ENCODE measurements at places on chromosomes 7 and 10. TPM values are rescaled to one million over a fixed set of nuclear protein-coding genes. Genes with fewer than 3 reads are reported as not detected.

TCF7L2 gene
- 9.1 TPM for total RNA-seq

C7orf57 gene
- total RNA-seq, result not detected

GRCh38 chr7:73429622-73430505, 3.7 kb upstream of the FZD9 start:
- no peak overlapping the region for H3K4me3 ChIP-seq
- H3K4me1 ChIP-seq, result peaks cover 5% of the 10 kb centered on the region
- no peak for DNase-seq

DNA sequence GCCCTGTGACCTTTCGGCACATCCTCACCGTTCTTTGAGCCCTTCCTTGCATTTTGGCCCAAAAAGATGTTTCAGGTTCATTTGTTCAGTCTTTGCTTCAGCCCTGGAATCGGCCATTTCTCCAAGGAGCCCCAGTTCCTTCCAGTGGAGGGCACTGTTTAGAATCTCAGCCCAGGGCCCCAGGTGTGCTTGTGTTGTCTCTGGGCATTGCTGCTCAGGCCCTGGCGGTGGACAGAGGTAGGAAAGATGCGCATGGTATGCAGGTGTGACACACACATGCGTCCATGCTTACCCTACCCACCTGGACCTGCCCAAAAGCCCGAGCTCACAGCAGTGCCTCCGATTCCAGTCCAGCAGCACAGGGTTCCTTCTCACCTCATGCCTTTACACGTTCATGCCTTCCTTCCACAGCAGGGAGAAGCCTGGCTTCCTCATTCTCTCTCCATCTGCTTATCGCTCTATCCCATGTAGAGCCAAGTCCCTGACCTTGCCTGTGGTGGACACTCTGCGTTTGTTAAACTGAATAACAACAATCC, 70.6 kb downstream of the LHPP start:
- DNase-seq, result no peak
- H3K4me3 ChIP-seq, result no peak overlapping the region
- no peaks in the 10 kb centered on the region for H3K36me3 ChIP-seq
- H3K27ac ChIP-seq, result no peak overlapping the region
- peaks cover 6% of the 10 kb centered on the region for H3K4me1 ChIP-seq
- no peaks in the 10 kb centered on the region for H3K27me3 ChIP-seq

DNA sequence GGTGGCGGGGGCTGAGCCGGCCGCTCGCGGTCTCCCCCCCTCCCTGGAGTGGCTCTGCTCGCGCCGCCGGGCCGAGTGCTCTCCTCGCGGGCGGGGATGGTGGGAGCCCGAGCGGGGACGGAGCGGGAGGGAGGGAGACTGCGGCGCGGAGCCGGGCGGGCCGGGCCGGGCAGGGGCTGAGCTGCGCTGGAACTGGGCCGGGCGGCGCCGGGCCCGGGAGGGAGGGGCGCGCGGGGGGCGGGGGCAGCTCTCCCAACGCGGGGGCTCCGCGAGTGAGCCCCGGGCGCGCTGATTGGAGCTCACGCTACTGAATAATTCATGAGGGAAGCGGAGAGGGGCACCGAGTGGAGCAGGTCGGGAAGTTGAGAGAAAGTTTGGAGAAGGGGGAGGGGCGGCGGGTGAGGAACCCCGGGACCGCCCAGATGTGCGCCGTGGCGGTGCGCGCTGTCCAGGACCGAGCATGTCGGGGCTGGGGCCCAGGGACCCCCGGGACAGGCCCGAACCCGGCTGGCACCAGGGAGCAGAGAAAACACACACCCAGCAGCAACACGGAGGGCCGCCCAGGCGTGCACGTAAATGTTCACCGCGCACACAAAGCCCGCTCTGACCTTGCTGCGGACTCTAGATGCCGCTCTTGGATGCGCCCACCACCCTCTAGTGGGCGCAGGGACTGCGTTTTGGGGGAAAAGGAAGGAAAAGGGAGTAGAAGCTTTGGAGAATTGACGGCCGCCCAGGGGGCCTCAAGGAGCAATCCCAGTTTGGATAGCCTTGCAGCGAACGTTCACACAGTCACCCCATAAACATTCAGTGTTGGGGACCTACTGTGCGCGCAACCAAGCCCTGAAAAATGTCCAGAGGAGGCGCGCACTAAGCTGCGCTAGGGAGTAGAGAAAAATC, at the start of gene EPHB4:
TSS of gene EPHB4 (minus strand) at position 194 of the 897 bp plus-strand sequence. CDS start 493 bp downstream, outside the sequence.
- peaks cover 63% of the 10 kb centered on the region for H3K4me1 ChIP-seq
- H3K27me3 ChIP-seq, result no peaks in the 10 kb centered on the region
- peak; percentile 78 for DNase-seq
- H3K36me3 ChIP-seq, result peaks cover 3% of the 10 kb centered on the region
